ENCODE measurements at places on chromosomes 3 and 15.
A peak's percentile ranks its signal among the peaks of the same experiment; 100 is the strongest.

- no peak for DNase-seq
Measured at GRCh38 chr3:180341516-180341915, 260.4 kb upstream of the TTC14 start.

DNA sequence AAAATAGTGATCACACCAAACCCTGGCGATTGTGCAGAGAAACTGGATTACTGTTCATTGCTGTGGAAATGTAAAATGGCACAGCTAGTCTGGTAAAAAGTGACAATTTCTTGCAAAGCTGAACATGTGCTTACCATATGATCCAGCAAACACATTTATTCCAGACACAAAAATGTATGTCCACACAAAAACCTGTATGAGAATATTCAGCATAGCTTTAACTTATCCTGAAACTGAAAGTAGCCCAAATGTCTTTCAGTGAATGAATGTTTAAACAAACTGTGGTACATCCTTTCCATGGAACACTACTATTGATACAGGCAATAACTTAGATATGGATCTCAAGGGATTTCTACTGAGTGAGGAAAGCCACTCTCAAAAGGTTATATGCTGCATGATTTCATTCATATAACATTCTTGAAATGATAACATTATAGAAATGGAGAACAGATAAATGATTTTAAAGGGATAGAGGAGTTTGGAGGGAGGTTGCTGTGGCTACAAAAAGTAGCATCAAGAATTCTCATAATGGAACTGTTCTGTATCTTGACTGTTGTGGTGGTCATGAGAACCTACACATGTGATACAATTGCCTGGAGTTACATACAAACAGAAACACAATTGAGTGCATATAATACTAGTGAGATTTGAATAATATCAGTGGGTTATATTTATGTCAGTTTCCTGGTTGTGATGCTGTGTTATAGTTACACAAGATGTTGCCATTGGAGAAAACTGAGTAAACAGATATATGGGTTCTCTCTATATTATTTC, 70.7 kb upstream of the DPH6 start:
- no peak for DNase-seq

- no peak for DNase-seq
Measured at GRCh38 chr3:81197386-81197785, 564.1 kb downstream of the GBE1 start.

DNA sequence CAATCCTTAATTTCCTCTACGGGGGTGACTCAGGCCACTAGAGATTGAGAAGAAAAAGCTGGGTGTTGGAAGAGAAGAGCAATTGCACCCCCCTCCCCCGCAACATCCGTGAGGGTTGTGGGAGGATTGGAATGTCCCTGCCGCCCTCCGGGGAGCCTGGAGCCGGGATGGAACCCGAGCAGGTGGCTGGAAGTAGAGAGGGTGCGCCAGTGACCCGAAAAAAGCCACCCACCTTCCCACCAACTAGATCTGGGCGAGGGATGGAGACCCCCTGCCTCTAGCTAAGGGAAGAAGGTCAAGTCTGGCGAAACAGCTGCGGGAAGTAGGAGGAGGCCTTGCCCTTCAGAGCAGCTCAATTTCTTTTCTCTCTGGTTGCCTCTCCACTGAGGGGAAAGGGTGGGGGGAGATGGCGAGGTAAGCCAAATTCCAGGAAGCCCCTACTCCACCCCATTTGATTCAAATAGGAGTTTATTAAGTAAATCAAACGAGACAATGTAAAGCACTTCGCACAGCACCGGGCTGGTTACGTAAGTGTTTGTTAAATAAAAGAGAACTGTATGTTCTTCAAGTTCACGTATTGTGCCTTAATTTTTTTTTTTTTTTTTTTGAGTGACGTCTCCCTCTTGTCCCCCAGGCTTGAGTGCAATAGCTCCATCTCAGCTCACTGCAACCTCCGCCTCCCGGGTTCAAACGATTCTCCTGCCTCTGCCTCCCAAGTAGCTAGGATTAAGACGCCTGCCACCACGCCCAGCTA, 1.1 kb upstream of the WWTR1 start:
- DNase-seq, result no peak

GRCh38 chr15:78938658-78939488, 6.0 kb downstream of the CTSH start:
- no peak for DNase-seq

DNA sequence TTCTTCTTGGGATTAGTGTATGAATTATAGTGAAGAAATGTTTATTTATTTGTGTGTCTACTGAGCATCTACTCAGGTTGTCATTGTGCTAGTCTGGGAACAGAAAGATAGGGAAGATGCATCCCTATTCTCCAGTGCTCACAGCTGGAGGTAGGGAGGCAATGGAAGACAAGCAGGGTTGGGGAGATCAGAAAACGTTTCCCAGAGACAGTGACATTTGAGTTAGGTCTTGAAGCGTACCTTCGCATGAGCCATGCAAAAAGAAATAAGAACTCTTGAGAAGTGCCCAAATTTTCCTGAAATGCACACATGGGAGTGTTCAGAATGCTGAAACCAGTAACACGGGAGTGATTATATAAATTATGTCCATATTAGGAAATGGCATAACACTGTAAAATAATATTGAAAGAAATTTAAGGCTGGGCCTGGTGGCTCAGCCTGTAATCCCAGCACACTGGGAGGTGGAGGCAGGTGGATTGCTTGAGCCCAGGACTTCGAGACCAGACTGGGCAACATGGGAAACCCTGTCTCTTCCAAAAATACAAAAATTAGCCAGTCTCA, 5.3 kb upstream of the CEMIP start:
- no peak for DNase-seq

DNA sequence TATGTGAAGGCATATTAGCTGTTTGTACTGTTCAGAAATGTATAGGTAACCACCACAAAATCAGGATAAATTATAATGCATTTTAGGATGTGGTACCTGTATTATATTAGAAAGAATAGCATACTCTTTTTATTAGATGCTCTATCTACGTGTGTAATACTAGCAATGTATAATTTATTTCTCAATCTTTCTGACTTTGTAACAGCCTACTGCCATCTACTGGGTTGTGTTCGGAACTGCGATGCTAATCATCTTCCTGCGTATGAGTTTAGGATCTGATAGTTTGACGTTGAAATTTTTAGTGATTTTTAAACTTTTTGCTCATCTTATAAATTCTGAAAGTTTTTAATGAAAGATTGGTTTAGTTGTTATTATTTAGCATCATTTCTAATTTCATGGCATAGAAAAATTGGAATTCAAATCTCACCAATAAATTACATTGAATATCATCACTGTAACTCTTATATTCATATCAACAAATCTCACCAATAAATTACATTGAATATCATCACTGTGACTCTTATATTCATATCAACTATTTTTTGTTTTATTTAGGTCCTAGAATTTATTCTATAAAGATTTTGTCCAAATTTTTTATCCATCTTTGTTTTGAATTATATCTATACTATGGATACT, 322.7 kb upstream of the ZNF717 start:
- no peak for DNase-seq

- DNase-seq, result no peak
Measured at GRCh38 chr15:63189941-63190768, 749 bp downstream of the RAB8B start.

GRCh38 chr3:14765576-14766427, 53.0 kb upstream of the FGD5 start:
- DNase-seq, result no peak

- DNase-seq, result no peak
Measured at GRCh38 chr3:134348524-134348923, 25.7 kb downstream of the AMOTL2 start.

DNA sequence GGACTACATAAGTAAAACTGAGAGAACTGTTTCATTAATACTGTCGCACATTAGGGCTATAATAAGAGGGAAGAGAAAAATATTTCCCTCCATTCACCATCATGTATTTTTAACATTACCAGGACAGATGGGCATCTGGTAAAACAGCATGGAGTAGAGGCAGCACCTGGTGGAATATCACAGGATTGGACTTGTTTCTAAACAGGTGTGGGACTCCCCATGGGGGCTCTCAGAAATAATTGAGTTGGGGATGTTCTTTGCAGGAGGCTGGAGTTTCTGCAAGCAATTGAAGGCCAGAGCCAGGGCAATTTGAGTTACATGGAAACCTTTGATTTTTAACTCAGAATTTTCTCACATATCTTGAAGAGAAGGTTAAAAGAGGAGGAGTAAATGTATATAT, 8.4 kb upstream of the MINDY2 start:
- no peak for DNase-seq

GRCh38 chr3:53342353-53342752, 5.0 kb downstream of the DCP1A start:
- DNase-seq, result no peak

DNA sequence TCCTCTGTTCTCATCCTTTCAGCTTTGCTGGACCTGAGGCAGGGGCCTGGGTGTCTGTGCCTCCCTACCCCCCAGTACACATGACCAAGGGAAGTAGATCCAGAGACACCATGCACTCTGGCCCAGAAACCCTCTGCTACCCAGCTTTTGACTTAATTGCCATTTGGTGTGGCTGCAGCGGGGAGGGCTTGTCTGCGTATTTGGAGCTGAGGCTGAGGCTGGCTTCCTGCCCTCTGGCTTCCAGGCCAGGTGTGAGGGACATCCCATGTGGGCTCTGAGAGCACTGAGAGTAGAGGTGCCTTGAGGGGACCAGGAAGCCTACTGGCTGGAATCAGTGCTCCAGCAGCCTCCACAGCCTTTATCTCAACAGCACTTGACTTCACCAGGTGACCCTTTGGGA, 26.9 kb downstream of the PPCDC start:
- no peak for DNase-seq

DNA sequence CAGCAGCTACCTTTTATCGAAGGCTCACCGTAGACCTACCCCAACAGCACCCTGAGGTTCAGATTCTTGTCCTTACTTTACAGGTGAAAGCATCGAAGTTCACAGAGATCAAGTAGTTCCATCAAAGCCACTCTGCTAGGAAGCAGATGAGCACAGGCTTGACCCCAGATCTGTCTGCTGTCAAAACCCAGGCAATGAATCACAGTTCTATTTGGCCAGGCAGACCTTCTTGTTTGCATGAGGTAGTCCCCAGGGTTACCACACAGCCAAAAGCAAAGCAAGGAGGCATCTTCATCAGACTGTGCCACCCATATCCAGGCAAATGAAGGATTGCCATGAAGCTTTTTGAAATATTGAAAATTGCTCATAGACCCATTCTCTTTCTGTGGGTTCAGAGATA, 33.0 kb downstream of the HES1 start:
- DNase-seq, result no peak

DNA sequence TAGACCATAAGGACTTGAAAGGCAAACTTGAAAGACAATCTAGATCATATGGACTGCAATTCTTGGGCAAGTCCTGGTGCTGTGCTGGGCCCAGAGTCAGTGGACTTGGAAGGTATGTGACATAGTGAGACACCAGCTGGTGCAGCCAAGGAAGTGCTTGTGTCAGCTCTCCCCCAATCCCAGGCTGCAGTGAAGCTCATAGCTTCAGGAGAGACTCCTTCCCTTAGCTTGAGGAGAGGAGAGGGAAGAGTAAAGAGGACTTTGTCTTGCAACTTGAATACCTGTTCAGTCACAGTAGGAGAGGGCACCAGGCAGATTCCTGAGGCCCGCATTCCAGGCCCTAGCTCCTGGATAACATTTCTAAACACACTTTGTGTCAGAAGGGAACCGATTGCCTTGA, 127.4 kb upstream of the ZPLD1 start:
- DNase-seq, result no peak

GRCh38 chr3:187841560-187841959, 96.3 kb upstream of the BCL6 start:
- DNase-seq, result peak; percentile 28

DNA sequence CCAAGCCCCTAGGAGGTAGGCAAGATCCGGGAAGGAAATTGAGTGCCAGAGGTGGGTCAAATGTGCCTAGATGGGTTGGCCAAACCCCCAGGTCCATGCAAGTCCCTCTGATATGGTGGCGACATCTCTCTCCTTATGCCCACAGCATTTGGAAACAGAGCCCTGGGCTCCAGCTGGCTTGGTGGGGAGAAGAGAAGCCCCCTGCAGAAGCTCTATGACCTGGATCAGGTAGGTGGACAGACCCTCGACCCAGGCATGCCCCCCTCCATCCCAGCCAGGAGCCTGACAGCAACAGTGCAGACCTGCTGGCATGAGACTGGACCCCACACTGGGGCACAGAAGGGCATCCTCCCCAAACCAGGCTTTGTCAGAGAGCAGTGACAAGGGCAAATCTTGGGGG, 12.2 kb downstream of the CHST13 start:
- DNase-seq, result no peak

GRCh38 chr3:180743813-180744590, 64.7 kb upstream of the CCDC39 start:
- no peak for DNase-seq

DNA sequence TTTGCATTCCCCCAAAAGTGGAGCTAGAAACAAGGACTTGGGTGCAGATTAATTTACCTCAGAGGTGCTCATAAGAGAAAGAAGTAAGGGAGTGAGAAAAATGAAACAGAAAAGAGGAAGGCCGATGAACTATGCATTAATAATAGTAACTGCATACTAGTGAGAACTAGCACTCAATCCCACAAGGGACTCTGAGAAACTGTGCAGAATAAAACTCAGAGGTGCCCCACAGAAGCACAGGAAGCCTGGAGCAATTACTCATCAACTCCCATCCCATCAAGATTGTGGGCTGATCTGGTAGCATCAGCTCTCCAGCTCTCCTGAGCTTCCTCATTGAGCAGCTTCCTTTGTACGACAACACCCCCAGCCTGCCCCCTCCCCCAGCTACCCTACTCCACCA, 50.8 kb downstream of the CLDN18 start:
- no peak for DNase-seq

DNA sequence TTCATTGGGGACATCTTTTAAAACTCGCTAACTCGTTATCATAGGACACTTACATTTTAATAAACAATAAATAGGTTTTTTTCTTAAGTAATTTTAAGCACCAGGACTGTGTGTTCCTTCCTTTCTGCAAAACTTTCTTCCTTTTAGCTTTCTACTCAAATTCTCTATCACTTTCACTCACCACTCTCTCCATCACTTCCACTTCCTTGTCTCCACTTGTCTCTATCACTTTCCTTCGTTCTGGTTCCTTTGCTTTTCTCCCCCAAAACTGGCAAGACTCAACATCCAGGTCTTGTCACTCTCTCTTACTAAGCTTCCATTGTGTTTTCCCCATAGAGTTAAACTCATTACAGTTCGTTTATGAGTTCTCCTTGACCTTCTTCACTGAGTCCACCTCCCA, 99.0 kb downstream of the ZPLD1 start:
- no peak for DNase-seq

GRCh38 chr3:139312959-139313358, 30.9 kb upstream of the MRPS22 start:
- DNase-seq, result no peak

GRCh38 chr3:66158933-66159683, 61.7 kb upstream of the SLC25A26 start:
- DNase-seq, result no peak

GRCh38 chr3:26018889-26019288, 229.0 kb downstream of the OXSM start:
- DNase-seq, result no peak

All from HS-5 (cell line).